ENCODE measurements at places on chromosomes 7 and 10.
A peak's percentile ranks its signal among the peaks of the same experiment; 100 is the strongest.

- DNase-seq = no peak
Measured at GRCh38 chr7:156829669-156830336, 63.2 kb downstream of the LMBR1 start.

DNA sequence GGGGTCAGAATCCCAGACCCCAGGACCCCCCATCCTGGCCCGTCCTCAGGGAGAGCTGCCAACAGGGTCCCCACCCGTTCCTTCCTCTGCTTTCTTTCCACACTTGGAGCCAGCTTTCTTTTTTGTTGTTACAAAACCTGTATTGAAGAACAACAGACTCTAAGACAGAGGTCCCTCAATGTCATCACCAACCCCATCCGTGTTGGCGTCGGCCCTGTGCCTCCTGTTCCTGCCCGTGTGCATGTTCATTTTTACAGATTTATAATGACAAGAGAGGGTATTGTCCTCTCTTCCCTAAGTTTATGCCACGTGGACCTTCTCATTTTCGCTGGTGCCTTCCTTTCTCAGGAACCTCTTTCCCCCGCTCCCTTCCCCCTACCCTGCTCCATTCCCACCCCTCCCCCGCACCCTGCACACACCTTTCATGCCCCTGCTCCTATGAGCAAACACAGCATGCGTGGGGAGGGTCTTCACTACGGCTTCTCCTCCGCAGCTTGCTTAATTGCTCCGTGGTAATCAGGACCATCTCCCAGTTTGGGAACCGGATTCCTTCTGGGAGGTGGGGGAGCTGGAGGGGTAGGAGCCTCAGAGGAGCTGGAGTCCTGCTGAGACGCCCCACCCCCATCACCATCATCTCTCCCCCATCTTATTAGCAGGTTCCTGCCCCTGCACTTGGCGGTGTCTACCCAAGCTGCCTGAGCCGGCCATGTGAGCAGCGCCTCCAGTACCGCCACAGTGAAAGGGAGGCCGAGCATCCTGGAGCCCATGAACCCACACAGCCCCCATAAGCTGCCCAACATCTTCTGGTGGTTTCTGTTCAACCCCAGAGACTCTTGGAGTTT is 88.0 kb upstream of the INSIG1 start:
- DNase-seq = no peak

GRCh38 chr7:5238500-5238899 is 44.2 kb upstream of the SLC29A4 start:
- DNase-seq = no peak

DNA sequence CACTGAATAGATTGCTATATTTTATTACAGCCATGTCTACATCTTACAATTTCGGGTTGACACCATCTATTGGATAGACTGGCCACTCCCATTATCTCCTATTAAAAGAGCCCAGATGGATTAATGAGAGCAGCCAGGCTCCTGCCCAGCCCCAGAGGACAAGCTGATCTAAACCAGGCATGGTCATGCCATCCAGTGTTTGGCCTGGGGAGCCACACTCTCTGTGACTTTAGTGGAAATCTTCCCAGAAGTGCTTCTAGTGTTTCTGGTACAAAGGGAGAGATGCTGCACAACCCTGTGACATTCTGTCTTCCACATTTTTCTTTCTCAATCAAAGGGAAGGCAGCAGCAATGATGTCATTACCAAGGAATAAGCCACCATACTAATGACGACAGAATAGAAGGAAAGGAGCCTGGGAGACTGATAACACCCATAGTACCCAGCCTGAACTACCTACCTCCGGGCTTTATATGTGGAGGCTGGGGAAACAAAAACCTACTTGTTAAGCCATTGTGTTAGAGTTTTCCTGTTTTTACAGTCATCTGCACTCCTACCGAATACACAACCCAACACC is 5.0 kb downstream of the NEBL start:
- DNase-seq = no peak

GRCh38 chr10:112955582-112956421 is 5.8 kb downstream of the TCF7L2 start:
- DNase-seq = no peak

DNA sequence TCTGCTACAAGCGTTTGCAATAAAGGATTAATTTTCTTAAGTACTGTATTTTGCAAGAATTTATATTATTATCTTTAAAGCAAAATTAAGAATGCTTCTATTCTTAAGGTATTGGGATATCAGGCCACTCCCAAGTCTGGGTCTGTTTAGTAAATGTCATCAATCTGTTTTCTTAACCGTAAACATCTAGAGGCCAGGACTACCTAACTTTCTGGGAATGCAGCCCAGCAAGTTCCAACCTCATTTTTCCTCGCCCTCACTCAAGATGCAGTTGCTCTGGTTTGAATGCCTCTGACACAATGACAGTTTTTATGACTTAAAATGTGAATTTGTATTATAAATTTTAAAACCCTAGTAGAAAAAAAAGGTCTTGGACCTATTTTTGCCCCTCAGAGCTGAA is 143.5 kb downstream of the INHBA start:
- no peak for DNase-seq

DNA sequence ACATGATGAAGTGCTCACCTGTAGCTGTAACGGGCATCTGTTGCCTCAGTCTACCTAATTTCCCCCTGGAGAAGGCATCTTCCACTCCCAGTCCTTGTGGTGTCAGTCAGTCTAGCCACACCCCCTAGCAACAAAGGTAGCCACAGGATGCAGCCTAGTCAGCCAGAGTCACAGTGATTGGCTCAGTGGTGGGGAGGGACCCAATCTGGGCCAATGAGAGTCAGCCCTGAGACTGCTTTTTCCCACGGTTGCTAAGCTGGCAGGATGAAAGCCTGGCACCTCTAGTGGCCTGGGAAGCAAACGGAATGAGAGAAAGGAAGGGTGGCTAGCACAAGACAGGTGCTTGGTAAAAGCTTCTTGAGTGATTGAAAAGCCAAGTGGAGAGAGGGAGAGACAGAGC is 118.6 kb downstream of the SH3PXD2A start:
- peak; percentile 61 for DNase-seq

GRCh38 chr7:100676501-100677306 is 3.2 kb downstream of the GNB2 start:
- no peak for DNase-seq

DNA sequence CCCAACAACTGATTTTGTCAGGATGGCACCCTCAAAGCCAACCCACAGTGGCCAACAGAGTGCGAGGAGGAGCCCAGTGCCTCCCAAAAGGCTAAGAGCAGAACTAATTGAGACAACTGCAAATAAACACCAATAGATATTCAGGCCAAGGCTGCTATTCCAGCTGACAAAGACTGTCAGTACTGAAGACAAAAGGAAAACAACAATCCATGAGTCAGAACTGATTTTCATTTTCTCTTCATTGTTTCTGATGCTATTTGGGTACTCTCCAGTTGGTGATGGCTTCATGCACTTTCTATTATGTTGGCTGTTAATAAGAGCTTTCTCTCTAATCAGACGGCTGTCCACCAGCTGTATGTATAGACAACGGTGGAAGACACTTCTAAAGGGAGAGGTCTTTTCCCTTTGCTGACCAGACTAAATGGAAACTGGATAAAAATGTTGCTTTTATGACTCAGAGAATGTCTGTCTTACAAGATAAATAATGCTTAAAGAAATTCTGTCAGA is 515.9 kb downstream of the PARD3 start:
- DNase-seq = no peak

DNA sequence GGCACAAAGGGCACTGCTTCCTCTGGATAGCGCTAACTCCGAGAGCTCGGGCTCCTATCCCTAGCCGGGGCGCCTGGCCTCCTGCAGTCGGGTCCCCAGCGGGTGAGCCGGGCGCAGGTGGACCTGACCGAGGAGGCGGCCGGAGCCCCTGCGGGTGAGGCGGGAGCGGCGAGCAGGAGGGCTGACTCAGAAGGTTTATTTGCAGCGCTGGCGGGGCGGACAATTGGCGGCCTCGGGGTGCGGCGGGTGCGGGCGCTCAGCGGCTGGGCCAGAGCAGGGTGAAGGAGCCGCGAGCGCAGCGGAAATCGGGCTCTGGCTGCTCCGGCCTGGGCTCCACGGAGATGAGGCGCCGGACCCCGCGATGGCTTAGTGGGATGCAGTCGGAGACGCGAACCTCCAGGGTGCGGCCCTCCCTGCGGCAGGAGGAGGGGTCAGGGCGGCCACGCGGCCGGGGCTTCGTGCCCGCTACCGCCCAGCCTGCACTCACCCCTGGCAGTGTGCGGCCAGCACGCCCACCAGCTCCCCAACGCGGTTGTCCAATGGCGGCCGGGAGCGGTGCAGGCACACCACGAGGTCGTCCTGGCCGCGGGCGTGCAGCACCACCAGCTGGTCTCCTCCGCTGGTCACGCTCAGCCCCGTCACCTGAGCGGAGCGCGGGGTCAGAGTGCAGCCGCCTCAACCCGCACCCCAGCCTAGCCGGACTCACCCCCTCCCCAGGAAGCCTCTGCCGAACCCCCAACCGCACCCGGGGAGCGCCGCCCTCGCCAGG is 16.1 kb downstream of the MYO1G start:
- DNase-seq = no peak

GRCh38 chr10:95756809-95757684 is 1.1 kb downstream of the ENTPD1 start:
- DNase-seq = no peak

DNA sequence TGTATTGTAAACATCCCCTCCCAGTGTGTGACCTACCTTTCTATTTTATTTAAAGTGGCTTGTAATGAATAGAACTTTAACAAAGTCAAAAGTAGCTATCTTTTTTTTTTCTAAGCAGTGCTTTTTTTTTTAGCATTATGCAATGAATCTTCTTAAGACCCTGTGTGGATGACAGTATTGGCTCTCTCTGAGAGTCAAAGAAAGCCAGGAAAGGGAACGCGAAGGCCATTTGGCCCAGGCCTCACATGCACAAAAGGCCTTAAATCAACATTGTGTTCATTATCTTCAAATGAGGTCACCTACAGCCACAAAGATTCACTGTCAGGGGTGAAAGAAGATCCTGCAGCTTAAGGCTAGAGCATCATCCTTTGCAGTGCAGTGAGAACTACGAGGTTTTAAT is 721.5 kb downstream of the GRID1 start:
- no peak for DNase-seq

GRCh38 chr10:102027261-102027660 is 28.7 kb downstream of the ARMH3 start:
- no peak for DNase-seq

- no peak for DNase-seq
Measured at GRCh38 chr7:98346515-98347069, 54.3 kb downstream of the BAIAP2L1 start.

- no peak for DNase-seq
Measured at GRCh38 chr7:155669717-155670505, 25.4 kb downstream of the RBM33 start.

DNA sequence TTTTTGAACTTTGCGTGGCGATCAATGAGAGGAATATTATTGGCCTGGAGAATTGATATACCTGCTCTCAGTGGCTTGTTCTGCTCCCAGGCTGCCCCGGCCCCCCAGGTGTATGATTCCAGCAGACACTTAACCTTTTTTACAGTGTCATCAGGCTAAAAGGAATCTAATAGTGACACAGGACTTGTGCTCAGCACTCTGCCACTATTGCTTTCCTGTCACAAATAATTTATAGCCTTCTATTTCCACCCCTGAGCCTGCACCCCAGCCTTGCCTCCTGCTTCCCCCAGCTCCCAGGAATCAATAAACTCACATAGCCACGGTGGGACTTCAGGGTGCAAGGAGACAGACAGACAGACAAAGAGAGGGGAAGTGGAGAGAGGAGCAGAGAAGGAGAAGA is 28.3 kb downstream of the PAX2 start:
- DNase-seq = no peak

- DNase-seq = no peak
Measured at GRCh38 chr7:136312592-136312991, 335.4 kb upstream of the MTPN start.

GRCh38 chr7:44309271-44310091 is 15.9 kb downstream of the CAMK2B start:
- no peak for DNase-seq

- DNase-seq = no peak
Measured at GRCh38 chr7:77205706-77206105, 6.1 kb upstream of the FGL2 start.

DNA sequence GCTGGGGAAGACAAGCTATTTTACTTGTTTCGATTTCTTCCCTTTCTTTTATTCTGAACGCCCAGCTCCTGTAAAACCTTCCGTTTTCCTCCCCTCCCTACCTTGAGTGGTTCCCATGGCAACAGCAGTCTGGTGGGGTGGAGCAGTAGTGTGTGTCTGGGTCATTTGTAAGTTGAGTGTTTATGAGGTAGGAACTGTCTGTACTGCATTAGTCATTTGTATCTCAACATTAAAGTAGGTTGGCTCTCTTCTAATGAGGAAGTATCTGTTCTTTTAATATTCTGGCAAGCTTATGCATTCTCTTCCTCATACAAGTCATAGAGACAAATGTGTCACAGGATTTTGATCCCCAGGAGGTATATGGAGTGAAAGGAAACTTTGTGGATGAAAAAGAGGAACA is 85.3 kb upstream of the CCDC6 start:
- DNase-seq = peak; percentile 25

- peak; percentile 63 for DNase-seq
Measured at GRCh38 chr7:39414224-39415035, 151.8 kb upstream of the YAE1 start.

- DNase-seq = no peak
Measured at GRCh38 chr10:79494871-79495705, 17.2 kb upstream of the EIF5AL1 start.

- DNase-seq = no peak
Measured at GRCh38 chr7:105621176-105621575, 39.9 kb upstream of the EFCAB10 start.

GRCh38 chr10:50400694-50401093 is 149.4 kb upstream of the ASAH2 start:
- no peak for DNase-seq

DNA sequence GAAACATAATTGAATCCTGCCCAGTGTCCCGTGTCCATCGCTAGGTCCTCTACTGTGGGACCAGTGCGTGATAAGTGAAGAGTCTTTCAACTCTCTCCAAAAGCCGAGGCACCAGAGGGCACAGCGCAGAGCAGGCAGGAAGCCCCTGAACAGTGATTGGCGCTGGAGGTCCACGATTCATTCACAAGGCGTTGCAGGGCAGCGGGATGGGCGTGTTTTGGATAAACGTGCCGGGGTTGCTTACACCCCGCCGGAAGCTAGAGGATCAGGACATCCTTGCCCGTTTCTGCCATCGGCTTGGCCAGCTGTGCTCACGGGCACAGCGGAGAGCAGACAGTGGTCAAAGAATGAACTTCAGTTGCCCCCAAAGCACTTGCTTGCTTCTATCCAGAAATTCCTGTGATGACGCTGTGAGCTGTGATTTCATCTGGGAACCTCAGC is 86.0 kb upstream of the PFKP start:
- no peak for DNase-seq

GRCh38 chr7:12030116-12030515 is 181.0 kb upstream of the TMEM106B start:
- no peak for DNase-seq

GRCh38 chr10:117819304-117819703 is 227.4 kb downstream of the RAB11FIP2 start:
- DNase-seq = no peak

GRCh38 chr7:19304086-19304485 is 158.9 kb upstream of the FERD3L start:
- no peak for DNase-seq

DNA sequence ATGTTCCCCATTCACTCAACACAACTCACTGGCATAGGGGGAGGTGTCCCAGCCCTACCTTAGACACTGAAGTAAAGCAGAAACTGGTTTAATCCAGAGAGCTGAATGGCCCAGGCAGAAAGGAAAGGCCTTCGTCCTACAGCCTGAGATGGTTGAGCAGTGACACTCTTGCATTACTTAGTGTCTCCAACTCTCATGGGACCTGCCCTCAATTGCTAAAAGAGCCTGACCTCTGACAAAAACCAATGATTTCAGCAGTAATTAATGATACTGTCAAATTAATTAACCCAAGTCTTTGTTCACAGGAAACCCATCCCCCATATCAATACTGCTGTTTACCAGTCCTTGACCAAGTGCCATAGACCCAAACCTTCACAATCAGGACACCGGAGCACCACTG is 48.6 kb downstream of the ICA1 start:
- DNase-seq = no peak

Measured in HEK293T (cell line).